ENCODE measurements at places on chromosomes 2 and 18.

DNA sequence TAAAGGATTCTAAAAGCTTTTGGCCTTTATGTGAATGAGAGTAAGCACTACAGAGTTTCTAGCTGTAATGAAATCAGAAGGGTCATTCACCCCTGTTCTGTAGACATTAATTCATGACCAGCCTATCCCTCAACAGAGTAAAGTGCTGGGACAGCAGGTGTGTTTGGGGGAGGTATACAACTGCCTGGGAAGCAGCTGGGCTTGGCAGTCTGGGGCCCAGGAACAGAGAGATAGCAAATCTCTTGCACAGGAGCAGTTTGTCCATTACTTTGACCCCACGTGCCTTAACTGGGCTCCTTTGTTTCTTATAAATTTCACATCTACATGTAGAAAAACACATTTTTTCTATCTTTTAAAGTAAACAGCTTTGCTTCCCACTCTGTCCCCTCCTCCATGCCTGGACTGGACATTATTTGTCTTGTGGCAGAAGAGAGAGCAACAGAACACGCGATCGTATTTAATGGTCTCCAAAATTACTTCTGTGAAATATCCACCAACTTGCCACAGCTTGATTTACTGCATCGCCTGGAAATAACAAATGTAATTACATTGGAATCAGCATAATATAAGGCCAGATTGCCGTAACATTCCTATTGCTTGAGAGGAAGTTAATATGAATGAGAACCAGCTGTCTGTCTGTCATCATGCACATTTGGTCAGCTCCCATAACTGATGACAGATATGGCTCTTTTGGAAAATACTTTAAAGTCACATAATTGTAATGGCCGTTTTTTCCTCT, 263.8 kb downstream of the RBM43 start:
- no peak for DNase-seq

DNA sequence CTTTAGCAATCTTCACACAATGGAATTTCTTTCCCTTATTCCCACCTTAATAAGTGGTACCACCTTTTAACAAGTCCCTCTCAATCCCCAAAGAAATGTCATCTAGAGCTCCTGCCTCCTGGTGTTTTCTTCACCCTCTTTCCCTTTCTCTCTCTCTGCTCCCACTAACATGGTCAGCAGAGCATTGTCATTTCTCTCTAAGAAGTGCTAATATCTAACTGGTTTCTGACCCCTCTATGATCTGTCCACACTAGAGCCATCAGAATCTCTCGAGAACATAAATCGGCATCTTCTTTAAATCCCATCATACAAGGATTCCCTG, 161.2 kb upstream of the DTNA start:
- no peak for DNase-seq

DNA sequence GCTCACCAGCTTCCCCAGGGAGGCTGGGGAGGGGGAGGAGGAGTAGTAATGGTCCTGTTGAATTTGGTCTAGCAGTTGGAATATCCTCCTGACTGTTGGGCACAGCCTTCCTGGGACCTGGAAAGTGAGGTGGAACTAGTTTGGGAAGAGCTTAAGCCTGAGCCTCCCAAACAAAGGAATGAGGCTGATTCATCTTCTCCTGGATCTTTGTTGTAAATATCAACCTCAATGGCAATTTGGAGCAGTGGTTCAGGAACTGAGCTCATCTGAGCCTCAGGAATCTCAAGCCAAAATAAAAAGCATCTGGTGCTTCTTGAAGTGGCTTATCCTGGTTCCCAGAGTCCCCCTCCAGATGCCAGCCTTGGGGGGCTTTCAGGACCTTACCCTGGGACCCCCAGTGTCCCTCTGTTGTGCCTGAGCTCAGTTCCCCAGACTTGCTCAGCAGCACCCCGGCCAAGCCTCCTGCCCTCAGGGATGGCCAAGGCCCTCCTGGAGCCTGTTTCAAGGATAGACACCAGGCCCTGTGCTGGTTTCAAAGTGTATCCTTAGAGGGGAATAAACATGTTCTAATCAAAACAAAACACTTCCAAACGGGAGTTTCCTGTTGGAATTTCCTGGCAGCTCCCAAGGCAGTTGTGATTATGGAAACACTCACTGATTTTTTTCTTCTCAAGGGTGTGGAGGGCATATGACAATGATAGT, 112.6 kb downstream of the DDX1 start:
- DNase-seq, result no peak

GRCh38 chr2:46356991-46357390, 59.8 kb downstream of the EPAS1 start:
- DNase-seq, result no peak

DNA sequence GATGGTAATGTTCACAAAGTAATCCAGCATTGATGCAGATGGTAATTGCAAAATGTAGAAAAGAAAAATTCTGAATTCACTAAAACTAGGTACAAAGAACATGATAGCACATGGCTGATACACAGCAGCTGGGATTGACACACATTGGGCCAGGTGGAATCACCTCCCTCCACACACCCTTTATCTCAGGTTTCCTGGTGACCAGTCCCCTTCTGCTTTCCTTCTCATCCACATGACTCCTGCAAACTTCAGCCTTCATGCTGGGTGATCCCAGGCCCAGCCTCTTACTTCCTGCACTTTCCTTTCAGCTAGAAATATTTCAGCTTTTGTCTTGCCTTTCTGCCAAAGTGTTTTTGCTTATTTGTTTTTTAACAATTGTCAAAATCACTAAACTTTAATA, 246.9 kb downstream of the LNPK start:
- DNase-seq, result no peak

- DNase-seq, result no peak
Observed at GRCh38 chr2:119434664-119435063, 3.0 kb downstream of the TMEM37 start.

DNA sequence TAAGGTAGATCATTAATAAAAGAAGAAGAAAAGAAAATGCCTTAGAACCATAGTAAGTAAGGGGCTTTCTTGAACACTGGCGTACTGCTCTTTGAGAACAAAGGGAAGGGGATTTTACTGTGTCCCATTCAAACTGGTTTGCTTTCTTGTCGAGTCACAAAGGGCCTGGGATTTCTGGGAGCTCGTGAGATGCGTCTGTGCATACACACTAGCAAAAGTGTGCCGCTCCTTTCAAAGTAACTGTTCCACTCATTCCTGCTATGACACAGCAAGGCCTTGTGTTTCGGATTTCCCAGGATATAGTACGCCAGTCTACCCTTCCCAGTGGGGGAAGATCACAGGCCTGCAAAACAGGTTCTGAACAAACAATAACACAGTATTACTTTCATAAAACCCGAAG, 93.0 kb downstream of the KCTD18 start:
- DNase-seq, result no peak

DNA sequence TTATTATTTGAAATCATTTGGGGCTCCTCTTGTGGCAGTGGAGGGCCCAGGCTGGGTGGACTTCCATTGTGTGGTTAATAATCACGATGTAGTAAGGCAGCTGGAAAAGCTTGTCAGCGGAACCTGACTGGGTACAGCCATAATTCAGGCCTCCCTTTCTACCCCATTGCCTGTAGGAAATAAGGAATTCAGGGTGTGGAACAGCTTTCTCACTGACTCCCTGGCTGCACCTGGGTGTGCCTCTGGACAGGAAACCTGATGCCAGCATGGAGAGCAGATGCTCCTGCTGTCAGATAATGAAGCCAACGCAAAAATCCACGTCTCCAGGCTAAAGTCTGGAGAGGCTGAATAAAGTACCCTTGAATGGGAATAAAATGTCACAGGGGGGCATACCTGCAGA, 44.2 kb downstream of the LYPD6B start:
- no peak for DNase-seq

- DNase-seq, result peak; percentile 20
Observed at GRCh38 chr2:50443868-50444630, 587.9 kb downstream of the NRXN1 start.

- no peak for DNase-seq
Observed at GRCh38 chr2:230358305-230358704, 31.3 kb downstream of the SP140L start.

GRCh38 chr2:239666855-239667376, 266.1 kb upstream of the HDAC4 start:
- DNase-seq, result no peak

Measured in SK-N-MC (cell line).